ENCODE measurements at places on chromosomes 11 and 22.

DNA sequence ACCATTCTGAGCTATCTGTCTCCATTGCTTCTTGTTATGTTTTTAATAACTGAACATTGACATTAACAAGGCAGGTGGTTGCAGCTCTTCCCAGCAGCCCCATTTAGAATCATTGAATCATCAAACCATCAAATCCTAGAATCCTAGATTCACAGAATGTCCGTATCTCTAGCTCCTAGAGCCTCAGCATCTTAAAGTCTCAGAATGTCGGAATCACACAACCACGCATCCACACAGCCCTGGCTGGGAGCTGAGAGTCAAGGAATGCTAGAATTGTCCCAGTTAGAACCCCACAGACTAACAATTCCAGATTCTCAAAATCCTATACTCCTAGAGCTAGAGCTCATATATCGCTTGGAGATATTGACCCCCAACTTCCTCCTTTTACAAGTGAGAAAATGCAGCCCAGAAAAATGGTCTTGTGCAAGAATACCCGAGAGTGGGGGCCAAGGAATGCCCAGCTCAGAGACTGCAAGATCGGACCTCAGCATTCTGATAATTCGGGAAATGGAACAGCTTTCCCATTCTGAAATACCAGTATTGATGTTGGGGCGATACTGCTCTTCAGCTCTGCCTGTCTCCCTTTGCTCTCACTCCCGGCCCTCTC is 38.8 kb downstream of the PDE2A start:
- no peak for DNase-seq

DNA sequence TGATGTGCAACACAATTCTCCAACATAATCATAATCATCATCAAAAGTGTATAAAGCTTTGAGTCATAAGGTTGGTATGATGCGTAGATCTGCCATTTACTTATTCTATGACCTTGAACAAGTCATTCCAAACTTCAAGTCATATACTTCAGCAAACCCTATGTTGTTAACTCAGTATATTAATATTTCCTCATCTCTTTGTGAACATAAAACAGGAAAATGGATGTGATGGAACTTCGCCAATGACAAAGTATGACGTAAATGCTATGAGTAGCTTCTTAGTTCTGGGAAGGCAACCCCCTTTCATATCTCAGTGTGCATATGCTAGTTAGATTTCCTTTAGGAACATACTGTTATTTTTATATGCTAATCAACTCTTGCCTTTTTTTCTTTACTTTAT is 102.7 kb upstream of the ANO3 start:
- no peak for DNase-seq

- DNase-seq: no peak
Measured at GRCh38 chr11:280706-281485, 2.7 kb downstream of the NLRP6 start.

GRCh38 chr22:47604563-47604962 is 842.1 kb downstream of the TBC1D22A start:
- no peak for DNase-seq

DNA sequence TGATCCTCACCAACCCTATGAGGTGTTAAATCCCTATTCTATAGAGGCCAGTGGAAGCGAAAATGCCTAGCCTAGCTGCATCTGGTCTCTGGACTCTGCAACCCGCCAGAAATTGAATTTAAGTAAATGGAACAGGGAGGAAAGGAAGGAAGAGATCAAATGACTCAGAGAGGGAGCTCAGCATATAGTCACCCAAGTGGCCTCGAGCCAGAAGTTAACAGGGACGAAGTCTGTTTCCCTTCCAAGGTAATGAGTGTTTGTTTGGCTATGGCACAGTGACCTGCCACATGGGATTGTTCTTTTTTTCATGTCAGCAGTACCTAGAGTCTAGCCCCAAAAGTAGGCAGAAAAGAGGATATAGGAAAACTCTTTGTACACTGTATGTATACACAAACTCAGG is 66.3 kb downstream of the PAK1 start:
- DNase-seq: no peak

GRCh38 chr22:38080850-38081635 is 2.9 kb downstream of the SLC16A8 start:
- DNase-seq: no peak

GRCh38 chr22:36053242-36054147 is 24.9 kb upstream of the RBFOX2 start:
- DNase-seq: no peak

- no peak for DNase-seq
Measured at GRCh38 chr11:95521133-95521542, 268.4 kb downstream of the FAM76B start.

DNA sequence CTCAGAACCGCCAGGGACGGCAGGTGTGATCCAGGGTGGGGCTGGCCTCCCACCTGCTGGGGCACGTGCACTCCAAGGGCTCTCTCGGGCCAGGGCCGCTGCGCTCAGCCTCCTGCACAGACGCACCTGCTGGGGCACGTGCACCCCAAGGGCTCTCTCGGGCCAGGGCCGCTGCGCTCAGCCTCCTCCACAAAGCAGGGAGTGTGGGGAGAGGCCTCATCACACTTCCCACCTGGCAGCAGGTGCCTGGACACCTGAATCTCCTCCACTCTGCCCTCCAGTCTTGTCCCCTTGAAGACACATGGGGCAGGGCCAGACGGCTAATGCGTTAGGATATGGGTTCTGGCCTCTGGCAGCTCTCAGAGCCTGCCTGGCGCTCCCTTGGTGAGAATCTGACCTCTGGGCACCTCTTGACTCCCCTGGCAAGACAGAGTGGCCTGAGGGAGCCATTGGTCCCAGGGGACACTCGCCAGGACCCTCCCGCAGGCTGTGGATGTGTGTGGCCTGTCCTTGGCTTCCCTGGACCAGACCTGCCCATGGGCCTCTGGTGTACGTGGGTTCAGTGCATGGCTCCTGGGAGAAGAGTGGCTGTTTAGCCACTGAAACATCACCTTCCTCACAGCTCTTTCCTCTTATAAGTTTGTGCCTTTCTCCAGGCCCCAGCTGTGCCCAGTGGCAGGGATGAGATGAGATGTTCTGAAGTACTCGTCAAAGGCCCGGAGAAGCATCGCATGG is 73.5 kb downstream of the BRD1 start:
- no peak for DNase-seq

Measured in T-helper 1 cell (primary cell).